ENCODE measurements at places on chromosomes 2 and 18.

- no peak for DNase-seq
These were observed 5.5 kb upstream of the TSPYL6 start for GRCh38 chr2:54261537-54261936.

GRCh38 chr18:53380063-53380639 lies 844.3 kb downstream of the MBD2 start:
- DNase-seq = no peak

- peak; percentile 65 for DNase-seq
These were observed 15.9 kb downstream of the GTF3C3 start for GRCh38 chr2:196783431-196784094.

DNA sequence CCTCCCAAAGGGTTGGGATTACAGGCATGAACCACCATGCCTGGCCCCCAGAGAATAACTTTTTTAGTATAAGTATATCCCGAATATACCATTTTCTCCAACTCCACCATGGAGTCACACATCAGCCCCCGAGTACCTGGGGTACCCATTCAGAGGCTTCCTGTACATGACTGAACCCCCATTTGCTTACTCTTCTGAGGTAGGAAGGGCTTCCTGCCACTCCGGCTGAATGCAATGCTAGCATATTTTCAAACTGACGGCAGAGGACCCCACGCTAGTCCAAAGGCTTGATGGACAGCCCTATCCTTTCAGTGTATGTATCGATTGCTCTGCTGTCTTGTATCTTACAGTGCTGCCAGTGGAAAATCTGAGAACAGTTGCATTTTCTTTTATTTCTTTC lies 220.6 kb upstream of the SH3BP4 start:
- DNase-seq = no peak

- DNase-seq = no peak
These were observed 220.2 kb upstream of the SMAD7 start for GRCh38 chr18:49170925-49171505.

DNA sequence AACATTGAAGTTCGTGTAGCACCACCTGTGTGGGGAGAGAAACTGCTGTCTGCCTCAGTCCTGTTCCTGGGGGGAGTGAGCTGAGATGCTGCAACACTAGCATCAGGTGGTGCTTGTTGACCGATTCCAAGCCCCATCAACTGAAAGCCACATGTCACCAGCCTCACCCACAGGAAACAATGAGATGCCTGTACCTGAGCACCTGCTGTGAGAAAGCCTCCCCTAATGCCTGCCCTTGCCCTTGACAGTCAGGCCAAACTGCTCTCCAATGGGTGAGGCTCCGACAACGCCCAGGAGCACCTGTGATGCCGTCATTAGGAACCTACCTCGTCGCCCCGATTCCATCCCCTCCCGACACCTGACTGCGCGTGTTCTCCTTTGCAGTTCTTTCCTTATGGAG lies 104.6 kb downstream of the SMC6 start:
- no peak for DNase-seq

GRCh38 chr2:211545582-211545981 lies 989.2 kb downstream of the CPS1 start:
- no peak for DNase-seq

DNA sequence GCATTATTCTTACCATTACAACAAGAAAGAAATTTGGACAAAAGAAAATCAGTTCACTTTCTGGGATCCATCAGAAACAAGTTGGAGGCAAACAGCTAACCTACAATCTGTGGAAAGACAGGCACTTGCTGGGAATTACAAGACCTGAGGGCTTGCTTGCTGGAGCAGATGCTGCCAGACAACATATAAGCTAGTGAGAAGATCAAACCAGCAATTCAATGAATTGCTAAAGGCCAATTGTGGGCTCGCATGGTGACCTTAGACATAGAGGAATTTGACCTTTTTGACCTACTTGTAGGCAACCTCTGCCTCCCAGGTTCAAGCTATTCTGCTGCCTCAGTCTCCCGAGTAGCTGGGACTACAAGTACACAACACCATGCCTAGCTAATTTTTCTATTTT lies 921.2 kb upstream of the CNTNAP5 start:
- DNase-seq = no peak

DNA sequence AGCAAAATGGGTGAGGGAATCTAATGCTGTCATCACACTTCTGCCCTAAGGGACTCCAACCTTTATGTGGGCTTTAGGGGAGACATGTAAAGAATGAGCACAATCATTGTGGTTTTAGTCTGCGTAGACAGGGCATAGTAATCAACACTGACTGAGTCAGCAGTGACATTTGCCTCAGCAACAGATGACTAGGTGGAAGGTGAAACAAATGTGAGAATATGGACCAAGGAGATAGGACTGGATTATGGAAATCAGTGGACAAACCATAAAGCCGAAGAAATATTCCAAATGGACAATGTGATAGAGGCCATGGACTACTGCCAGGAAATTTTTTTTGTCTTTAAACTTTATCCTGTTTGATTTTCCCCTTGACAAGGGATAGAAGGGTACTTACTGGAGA lies 83.9 kb downstream of the PDK1 start:
- DNase-seq = peak; percentile 58

DNA sequence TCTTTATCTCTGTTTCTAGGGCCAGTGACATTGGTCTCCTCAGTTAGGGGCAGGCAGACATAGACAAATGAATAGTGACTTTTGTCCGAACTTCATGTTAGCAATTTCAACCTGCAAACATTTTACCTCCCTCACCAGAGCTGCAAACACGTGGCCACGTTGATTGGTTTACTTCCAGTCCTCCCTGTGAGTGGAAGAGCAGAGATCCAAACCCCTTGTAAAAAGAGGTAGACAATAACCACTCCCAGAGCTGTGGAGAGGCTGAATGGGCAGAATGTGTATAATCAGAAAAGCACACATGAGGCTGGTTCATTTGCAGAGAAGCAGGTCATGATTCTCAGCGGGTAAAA lies 31.1 kb downstream of the CTIF start:
- DNase-seq = no peak

GRCh38 chr2:150888337-150888736 lies 373.3 kb downstream of the RBM43 start:
- peak; percentile 66 for DNase-seq

- DNase-seq = no peak
These were observed 57.6 kb downstream of the MYOM1 start for GRCh38 chr18:3162181-3162580.

- DNase-seq = no peak
These were observed 19.3 kb upstream of the ODC1 start for GRCh38 chr2:10467401-10467800.

GRCh38 chr2:202306034-202306433 lies 40.5 kb downstream of the NOP58 start:
- DNase-seq = no peak

Measured in NCI-H226 (cell line).